ENCODE measurements at places on chromosomes 4 and X.
A peak's percentile ranks its signal among the peaks of the same experiment; 100 is the strongest.

DNA sequence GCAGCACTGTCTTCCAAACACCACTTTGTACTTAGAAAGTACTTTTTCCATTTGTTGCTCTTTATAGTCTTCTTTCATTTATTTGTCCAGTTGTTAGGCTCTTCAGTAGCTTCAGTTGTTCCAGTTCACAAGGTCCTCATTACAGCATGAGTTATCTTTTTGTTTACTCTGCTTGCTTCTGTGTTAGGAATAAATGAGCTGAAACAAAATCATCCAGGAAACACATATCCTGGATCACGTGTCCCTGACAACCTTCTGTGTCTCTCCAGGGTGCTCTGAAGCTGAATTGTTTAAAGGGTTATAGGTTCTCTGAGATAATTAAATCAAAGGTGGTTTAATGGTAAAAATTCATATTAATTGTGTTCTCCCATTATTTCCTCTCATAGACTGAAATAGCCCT lies 19.9 kb upstream of the KLHL8 start:
- peak; percentile 73 for DNase-seq

DNA sequence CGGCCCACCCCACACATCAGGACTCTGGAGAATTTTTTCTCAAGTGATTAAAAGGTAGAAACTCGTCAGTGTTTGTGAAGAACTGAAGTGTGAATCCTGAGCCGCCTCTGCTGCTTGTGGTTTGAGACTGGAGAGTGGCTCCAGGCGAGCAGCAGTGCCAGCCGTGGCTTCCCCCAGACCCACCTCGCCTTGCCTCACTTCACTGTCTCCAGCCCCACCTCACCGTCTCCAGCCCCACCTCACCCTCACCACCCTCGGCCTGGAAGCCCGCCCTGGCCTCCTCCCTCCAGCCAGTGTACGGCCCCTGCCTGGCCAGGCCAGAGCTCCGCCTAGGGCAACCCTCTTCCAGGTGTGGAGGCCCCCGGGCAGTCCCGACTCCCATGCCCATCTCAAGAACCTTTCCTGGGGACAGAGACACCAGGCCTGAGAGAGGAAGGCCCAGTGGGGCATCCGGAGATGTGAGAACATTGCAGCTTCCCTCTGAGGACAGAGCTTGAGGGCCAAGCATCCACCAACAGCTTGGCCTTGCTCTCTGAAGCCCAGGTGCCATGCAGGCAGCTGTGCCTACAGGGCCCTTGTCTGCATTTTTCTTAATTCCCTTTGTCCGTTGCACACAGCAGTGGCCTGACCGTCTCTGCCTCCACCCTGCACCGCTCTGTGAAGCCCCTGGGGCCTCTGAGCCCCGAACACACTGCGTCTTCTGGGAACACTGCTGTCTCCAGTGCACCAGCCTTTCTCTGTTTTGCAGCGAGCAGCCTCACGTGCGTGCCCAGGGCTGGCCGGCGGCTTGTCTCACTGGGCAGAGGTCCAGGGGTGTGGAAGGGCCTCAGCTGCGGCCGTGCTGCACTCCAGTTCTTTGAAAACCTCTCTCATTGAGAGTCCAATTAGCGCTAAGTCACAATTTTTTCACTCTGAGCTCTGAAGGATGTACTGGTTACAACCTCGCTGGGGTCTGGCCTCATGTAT lies 13.8 kb downstream of the SH3BP2 start:
- DNase-seq, result no peak

DNA sequence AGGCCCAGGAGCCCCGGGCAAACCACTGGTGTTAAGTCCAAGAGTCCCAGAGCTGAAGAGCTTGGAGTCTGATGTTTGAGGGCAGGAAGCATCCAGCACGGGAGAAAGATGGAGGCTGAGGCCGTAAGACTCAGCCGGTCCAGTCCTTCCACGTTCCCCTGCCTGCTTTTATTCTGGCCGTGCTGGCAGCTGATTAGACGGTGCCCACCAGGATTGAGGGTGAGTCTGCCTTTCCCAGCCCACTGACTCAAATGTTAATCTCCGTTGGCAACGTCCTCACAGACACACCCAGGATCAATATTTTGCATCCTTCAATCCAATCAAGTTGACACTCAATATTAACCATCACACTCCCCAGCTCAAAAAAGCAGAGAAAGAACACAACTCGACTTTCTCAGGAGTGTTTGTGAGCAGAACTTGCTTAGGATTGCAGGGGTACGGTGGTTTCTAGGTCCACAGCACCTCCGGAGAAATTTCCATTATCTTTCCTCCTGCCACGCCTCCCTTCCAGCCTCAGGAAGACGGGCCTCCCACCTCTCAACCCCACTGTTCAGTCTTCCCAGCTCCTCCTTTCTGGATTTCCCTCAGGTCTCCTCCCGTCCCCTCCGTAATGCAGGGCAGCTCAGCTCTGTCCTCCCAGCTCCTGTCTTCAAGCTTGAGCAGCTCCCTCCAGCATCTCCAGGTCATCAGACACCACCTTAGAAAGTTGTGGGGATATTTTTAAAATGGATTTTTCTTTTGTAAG lies 13.3 kb upstream of the TMEM271 start:
- DNase-seq, result no peak

DNA sequence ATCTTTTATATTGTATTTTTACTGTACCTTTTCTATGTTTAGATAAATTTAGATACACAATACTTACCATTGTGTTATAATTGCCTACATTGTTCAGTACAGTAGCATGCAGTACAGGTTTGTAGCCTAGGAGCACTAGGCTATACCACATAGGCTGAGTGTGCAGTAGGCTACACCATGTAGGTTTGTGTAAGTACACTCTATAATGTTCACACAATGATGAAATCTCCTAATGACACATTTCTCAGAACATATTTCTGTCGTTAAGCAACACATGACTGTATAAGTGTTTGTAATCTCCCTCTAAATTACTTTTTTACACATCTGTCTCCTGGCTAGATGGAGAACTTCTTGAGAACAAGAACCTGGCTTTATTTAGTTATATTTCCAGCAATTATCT lies 40.3 kb downstream of the UCHL1 start:
- DNase-seq, result no peak

DNA sequence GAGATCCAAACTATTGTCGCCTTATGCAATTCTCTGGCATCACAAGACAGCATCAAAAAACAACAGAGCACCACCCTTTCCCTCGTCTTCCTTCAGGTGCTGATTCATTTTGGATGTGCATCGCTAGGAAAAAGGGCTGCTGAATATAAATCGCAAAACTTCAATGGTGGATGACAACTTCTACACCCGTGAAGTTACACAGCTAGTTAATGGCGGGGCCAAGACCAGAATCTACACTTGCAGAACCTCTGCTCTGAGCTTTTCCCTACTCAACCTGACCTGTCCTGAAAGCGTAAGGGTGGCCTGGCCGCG lies 674 bp downstream of the GNPDA2 start:
- DNase-seq, result no peak

DNA sequence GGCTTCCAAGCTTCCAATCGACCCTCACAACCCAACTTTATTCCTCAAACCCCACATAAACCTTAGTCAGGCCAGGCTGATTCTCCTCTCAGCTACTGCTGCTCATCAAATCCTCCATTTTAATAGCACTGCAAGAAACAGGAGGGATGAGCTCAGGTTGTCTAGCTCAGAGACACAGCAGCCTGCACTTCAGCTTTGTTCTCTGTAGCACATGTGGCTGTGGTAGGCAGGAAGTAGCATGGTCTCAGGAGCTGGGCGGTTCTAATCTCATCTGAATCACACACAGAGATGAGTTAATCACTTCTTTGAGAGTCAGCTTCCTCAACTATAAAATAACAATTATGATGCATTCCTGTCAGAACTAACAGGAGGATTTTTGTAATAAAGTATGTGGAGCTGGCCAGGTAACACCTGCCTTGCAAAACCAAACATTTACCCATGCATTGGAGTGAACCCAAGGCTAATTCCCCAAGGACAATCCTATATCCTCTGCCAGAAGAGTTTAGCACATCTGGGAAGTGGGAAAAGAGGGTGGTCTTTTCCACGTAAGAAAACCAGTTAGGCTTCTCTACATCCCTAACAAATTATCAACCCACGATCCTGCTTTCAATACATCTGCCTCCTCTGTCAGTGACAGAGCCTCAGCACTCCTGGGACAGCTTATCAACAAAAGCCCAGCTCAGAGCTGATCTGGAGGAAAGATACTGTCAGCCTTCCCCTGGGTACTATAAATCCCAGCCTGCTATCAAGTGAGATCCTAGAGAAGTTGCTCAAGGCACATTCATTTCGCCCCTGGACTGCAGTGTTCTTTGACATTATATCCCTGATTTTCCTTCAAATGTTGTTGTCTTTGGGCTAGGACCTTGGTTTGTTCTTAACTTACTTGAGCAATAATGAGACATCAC lies 32.8 kb downstream of the ELOVL6 start:
- DNase-seq, result peak; percentile 52

DNA sequence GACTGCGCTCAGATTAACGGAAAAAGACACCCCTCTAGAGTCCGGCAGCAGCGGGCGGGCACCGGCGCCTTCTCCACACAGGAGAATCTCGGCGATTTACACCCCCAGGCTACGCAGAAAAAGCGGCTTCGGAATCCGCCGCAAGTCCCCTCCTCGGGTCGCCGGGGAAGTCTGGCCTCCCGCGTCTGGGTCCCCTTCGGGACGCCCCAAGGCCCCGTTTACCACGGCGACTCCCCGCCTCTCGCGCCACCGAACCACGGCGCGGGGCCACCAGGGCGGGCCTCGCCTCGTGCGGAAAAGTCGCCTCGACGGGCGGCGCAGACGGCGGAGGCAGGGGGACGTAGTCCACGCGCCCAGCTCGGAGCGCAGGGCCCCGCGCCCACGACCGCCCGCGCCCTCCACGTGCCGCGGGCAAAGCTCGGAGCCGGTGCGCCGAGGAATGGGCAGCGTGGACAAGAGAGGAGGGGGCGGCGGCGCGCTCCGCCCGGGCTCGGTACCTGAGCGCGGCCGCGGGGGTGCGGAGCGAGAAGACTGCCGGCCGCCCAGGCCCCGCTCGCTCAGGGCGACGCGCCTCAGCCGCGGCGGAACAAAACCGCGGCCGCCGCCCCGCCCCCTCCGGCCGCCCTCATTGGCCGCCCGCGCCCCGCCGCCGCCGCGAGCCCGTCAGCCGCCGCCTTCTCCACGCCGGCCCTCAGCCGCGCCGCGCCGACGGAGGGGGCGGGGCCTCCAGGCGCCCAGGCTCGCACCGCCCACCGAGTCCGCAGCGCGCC lies at the start of gene FAM53A:
TSS of gene FAM53A (minus strand) at position 578 of the 770 bp plus-strand sequence. CDS start 15,572 bp downstream, outside the sequence.
- peak; percentile 86 for DNase-seq

- no peak for DNase-seq
These were observed 158.0 kb upstream of the MED14 start for GRCh38 chrX:40893251-40893910.

DNA sequence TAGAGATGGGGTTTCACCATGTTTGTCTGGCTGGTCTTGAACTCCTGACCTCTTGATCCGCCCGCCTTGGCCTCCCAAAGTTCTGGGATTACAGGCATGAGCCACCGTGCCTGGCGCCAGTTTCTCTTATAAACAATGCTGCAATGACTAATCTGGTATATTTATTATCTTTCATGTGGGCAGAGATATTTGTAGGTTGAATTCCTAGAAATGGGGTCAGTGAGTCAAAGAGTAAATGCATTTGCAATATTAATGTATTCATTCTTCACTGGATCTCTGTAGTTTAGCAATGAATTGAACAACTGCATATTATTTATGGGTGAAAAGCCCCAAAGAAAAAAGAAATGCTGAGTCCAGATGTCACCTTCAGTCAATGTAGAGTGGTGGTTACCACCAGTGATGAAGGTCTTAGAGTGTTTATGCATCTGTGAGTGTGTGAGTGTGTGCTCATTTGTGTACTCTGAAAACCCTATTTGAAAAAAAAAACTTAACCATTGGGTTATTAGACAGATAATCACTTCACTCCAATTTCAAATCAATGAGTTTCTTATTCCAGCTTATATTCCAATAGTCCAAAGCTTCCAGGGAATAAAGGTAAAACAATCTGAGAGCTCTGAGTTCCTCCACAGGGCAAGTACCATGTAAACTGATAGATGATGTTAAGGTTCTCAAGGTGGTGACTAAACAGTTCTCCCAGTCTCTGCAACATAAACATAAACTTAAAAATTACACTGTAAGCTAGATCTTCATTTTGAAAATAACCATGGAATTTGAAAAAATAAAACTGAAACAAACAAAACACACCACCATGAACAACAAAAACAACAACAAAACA lies 22.6 kb upstream of the CD38 start:
- peak; percentile 71 for DNase-seq

DNA sequence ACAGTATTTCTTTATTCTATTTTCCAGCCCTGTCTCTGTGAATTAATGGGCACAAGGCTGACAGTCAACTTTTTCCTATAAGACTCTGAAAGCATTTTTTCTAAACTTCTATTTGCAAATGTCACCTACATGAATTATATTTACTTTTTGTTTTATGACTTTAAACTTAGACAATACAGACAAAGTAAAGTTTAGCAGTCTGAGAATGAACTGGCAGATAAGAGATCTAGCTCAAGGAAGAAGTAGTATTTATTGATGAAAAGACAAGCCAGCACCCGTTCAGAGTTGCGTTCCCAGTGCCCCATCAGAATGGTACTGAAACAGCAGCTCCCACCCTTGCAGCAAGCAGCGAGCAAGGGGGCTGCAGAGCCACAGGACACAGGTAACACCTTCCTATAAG lies 148.5 kb downstream of the FAM13A start:
- DNase-seq, result no peak

GRCh38 chr4:3409571-3410091 lies 32.1 kb upstream of the HGFAC start:
- DNase-seq, result no peak

DNA sequence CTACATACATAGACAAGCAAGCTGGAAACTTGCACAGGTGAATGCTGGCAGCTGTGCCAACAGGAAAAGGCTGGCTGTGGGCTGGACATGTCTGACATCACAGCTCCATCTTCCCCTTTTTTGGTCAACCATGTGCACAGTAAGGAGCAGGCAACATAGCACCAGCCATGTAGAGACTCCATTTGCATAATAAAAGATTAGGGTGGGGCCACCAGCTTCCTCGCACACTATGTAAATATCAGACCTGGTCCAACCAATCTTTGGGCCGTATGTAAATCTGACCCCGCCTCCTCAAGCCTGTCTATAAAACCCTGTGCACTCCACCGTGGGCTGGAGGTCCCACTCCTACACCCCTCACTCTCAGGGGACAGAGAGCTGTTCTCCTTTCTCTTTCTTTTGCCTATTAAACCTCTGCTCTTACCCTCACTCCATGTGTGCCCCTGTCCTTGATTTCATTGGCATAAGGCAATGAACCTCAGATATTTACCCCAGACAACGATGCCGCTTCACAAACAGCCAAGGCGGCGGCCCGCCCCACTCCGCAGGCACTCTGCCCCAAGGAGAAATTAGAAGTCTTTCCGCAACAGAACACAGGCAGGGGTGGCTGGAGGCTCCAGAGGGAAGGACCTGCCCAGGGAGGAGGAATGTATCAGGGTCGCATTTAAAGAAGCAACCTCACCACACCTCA lies 862.2 kb downstream of the TRIML1 start:
- no peak for DNase-seq

GRCh38 chrX:23670528-23670927 lies 3.2 kb downstream of the PRDX4 start:
- DNase-seq, result no peak

GRCh38 chr4:24550441-24551175 lies 33.7 kb downstream of the DHX15 start:
- DNase-seq, result no peak

DNA sequence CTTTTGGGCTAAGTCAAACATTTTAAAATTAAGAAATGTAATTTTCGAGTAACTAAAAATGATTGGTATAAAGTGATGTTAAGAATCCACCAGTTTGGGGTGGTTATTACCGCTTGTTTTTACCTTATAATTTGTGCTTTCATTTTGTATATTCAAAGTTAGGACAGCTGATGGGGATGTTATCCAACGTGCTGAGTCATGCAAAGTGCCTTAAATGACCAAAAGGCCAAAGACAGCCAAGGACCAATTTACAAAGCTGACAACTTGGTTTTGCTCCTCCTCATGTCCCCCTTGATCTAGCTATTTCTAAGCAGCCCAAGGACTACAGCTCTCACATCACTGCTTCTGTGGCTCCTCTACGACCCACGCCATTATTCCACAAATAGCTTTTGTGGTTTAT lies 181.4 kb upstream of the PCDH7 start:
- no peak for DNase-seq
